Pericardium fibroblast (primary cell): ENCODE measurements at places on chromosomes 16 and 17. TPM values are rescaled to one million over a fixed set of nuclear protein-coding genes. Genes with fewer than 3 reads are reported as not detected.

SLC6A2 gene
- not detected in 2 replicates for total RNA-seq

RAB37 gene
- 0.35 TPM in 1 of 2 replicates, not detected in the other for total RNA-seq

GRIN2C gene
- total RNA-seq, result not detected in 2 replicates

LLGL1 gene
- total RNA-seq, result 46.0 and 49.0 TPM in 2 replicates
